ENCODE measurements at places on chromosomes 2 and 18. TPM values are rescaled to one million over a fixed set of nuclear protein-coding genes. Genes with fewer than 3 reads are reported as not detected.

SFT2D3 gene
- total RNA-seq: 2.7 TPM

DLX1 gene
- not detected for total RNA-seq

ELAC1 gene
- 3.8 TPM for total RNA-seq

CAVIN2 gene
- total RNA-seq: 1.7 TPM

HOXD1 gene
- 1.7 TPM for total RNA-seq

ERBB4 gene
- total RNA-seq: under 0.01 TPM

ACTG2 gene
- total RNA-seq: not detected

UGT1A3 gene
- total RNA-seq: 0.24 TPM

CAPN13 gene
- total RNA-seq: not detected

CTNNA2 gene
- total RNA-seq: not detected

CDH2 gene
- under 0.01 TPM for total RNA-seq

GIGYF2 gene
- total RNA-seq: 39.8 TPM

ZAP70 gene
- total RNA-seq: not detected

IER3IP1 gene
- total RNA-seq: 19.5 TPM

Measured in tracheal epithelial cell (primary cell).